Lung (tissue), 17 donors: ENCODE measurements at places on chromosomes 1 and 21. TPM values are rescaled to one million over a fixed set of nuclear protein-coding genes. Genes with fewer than 3 reads are reported as not detected.

- no peak for DNase-seq
Measured at GRCh38 chr1:81887421-81888144, 86.8 kb downstream of the ADGRL2 start.

FCER1G gene
- 41.6 TPM for total RNA-seq

GRCh38 chr1:154575147-154575927, 7.8 kb downstream of the CHRNB2 start:
- no peak for DNase-seq

- peak; percentile 53 for DNase-seq
Measured at GRCh38 chr21:45011911-45012661, 62.3 kb upstream of the ADARB1 start.

DNA sequence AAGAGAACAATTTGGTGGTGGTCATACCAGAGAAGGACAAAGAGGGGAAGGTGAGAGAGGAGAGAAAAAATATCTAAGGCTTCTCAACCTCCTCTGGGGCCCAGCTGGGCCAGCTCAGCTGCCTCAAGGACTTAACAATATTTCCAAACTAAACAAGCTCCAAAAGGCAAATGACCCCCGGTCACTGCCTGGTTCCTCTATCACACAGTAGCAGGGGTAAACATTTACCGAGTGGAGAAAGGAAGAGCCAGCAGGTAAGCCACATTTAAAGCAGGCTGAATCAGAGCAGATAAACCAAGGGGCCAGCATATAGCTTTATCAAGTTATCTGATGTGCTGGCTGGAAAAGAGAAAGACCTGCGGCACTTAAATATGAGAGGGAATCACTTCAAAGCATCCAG, 102.1 kb downstream of the KCND3 start:
- no peak for DNase-seq

GRCh38 chr1:234528074-234528865, 49.3 kb upstream of the TARBP1 start:
- DNase-seq, result no peak

DNA sequence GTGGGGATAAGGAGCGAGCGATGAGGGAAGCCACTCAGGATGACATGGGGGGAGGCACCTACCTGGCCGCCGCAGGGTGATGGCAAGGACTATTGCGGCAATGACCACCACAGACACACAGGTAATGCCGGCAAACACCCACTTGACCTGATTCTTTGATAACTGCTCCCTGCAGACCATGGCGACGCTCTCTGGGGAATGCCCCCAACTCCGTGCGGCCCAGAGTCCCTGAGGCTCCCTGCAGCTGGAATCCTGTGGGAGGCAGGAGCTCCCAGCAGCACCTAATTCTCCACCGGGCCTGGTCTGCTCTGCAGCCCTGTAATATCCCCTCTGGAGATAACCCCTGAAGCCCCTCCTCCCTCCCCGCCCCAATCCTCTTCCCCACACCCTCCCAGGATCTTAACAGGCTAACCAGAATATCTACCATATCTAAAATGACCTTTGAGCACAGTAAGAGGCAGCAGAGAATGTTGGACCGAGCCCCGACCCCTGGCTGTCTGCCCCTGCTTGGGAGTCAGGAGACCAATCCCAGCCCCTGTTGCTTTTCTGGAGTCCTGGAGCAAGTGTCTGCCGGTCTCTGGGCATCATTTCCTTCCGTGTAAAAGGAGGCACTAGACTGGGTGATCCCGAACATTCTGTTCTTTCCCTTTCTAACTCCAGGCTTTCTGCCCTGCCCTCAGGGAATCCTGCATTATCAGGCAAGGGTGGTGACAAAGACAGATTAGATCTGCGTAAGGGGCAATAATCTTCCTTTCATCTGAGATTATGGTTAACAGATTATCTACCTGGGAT, at the start of gene FAM151A:
FAM151A (minus strand) TSS at position 310 of the 792 bp plus-strand sequence; CDS start at position 180, 130 bp downstream.
- DNase-seq, result no peak

- DNase-seq, result no peak
Measured at GRCh38 chr1:209557221-209557620, 26.3 kb upstream of the CAMK1G start.

GRCh38 chr1:219385787-219386427, 212.2 kb downstream of the LYPLAL1 start:
- DNase-seq, result peak; percentile 43

SLC66A1 gene
- total RNA-seq, result 15.9 TPM

SPATA17 gene
- total RNA-seq, result 13.4 TPM

KLHDC7A gene
- total RNA-seq, result 1.3 TPM

GRCh38 chr1:201510734-201511133, 3.8 kb upstream of the CSRP1 start:
- DNase-seq, result no peak

ADORA1 gene
- 0.57 TPM for total RNA-seq

- DNase-seq, result peak; percentile 35
Measured at GRCh38 chr1:24743404-24744211, 1.6 kb upstream of the CLIC4 start.

DNA sequence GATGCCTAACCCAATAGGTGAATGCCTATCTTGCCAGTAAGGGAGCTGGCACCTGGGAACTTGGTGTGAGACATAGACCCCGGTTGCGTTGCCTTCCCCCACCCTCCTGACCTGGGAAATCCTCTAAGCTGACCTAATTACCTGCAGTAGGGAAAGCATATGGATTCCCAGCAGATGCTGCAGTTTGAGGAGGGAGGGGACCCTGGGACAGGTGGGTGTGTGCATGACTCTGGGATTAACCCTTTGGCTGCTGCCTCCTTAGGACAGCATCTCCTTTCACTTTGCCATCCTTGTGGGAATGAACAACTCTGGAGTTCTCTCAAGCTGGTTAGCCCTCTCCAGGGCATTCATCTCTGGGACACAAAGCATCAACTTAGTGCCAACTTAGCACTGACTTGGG, 16.4 kb upstream of the NFASC start:
- no peak for DNase-seq

- no peak for DNase-seq
Measured at GRCh38 chr1:41486371-41487125, 2.1 kb upstream of the EDN2 start.

GRCh38 chr1:8161546-8162105, 135.5 kb upstream of the ERRFI1 start:
- no peak for DNase-seq

UTS2 gene
- not detected for total RNA-seq

HLX gene
- 36.7 TPM for total RNA-seq

GRCh38 chr1:239302696-239303095, 83.7 kb upstream of the CHRM3 start:
- no peak for DNase-seq

- DNase-seq, result no peak
Measured at GRCh38 chr1:81585371-81585770, 215.4 kb upstream of the ADGRL2 start.

GRCh38 chr1:47818682-47819573, 178.3 kb downstream of the TRABD2B start:
- DNase-seq, result no peak

DNA sequence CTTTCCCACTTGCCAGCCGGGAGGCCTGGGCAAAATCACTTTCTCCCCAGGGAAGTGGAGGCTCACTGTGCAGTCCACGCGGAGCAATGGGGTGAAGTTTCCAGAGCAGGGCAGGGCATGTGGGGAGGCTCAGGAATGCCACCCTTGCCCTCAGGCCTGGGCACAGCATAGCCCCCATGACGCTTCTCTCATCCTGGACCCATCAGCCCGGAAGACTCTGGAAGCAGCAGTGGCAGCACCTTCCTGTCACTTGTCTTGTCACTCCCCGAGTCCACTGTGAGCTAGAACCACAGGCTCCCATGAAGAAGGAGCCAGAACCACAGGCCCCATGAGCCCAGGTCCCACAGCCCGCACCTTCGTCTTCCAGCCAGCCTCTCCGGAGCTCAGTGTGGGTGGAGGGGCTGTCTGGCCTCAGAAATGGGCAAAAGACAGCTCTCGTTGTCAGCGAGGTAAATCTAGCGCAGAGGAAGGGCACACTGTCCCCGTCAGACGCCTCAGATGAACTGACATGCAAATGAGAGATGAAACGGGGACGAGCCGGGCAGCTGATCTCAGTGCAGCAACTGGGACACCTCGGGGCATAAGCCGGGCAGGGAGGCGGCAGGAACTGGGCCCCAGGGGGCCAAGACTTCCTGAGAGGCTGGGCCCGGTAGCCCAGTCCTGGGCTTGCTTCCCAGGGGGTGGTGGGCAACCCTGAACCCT, 6.1 kb downstream of the PDE9A start:
- no peak for DNase-seq
